ENCODE measurements at places on chromosomes 5 and 9.

- no peak for DNase-seq
Measured at GRCh38 chr9:130040984-130041647, 1.9 kb downstream of the FNBP1 start.

- DNase-seq: no peak
Measured at GRCh38 chr9:83501565-83501964, 36.6 kb downstream of the FRMD3 start.

DNA sequence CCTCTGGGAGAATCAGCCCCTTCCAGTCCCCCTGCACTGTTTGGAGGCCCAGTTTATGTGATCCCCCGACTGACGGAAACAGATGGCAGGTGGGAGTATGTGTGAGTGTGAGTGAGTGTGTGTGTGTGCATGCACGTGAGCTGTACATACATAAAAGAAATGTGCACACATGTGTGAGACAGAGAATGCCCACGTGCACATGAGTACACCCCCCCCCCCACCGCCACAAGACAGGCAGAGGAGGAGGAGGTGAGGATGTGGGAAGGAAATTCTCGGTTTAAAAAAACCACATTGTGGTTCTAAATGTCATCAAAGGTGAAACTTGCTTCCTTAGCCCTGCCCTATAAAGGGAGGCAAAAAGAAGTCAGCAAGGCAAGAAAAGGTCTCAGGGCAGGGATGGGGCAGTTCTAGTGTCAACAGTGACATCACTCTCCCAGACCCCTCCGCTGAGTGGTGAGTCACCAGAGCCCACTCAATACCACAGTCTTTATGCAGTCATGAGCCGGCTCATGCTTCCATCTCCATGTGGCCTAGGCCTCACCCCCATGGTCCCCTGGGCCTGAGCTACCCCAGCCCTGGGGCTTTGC, 79.2 kb upstream of the HSPA9 start:
- DNase-seq: no peak

- DNase-seq: no peak
Measured at GRCh38 chr5:151383011-151383410, 35.7 kb upstream of the SLC36A2 start.

Data from Panc1 (cell line).